ENCODE measurements at places on chromosomes 4 and X.

- no peak for DNase-seq
Measured at GRCh38 chr4:6408263-6408662, 64.2 kb downstream of the PPP2R2C start.

- no peak for DNase-seq
Measured at GRCh38 chr4:121654738-121655137, 42.0 kb downstream of the ANXA5 start.

GRCh38 chr4:163484906-163485305 is 9.6 kb upstream of the TMA16 start:
- no peak for DNase-seq

GRCh38 chr4:152316969-152317368 is 218.9 kb downstream of the FBXW7 start:
- no peak for DNase-seq

DNA sequence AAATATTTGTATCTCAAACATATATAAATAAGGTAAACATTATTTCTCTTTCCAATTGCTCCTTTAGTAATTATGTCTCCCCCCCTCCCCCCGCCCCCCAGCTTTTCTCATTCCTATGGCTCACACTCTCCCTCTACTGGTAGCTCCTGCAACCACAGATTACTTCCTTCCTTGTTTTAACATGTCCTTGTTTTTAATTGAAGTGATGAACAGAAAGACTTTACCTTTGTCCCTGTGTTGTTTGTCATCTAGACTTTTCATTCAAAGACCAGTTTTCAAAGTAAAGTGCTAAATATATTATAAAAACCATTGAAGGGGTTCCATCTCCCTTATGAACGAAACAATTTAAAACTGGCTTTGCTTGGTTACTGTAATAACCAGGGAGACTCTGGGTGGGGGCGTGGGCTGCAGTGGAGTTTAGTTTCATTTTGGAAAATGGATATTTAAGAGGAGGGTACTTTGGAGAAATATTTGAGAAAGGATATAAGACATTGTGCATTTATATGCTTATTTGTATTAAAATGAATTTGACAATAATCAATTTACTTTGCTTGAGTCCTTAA is 352.9 kb downstream of the RAPGEF2 start:
- no peak for DNase-seq
